ENCODE measurements at places on chromosomes 7 and 10. TPM values are rescaled to one million over a fixed set of nuclear protein-coding genes. Genes with fewer than 3 reads are reported as not detected.

BMPER gene
- total RNA-seq = 0.20 TPM

DNA sequence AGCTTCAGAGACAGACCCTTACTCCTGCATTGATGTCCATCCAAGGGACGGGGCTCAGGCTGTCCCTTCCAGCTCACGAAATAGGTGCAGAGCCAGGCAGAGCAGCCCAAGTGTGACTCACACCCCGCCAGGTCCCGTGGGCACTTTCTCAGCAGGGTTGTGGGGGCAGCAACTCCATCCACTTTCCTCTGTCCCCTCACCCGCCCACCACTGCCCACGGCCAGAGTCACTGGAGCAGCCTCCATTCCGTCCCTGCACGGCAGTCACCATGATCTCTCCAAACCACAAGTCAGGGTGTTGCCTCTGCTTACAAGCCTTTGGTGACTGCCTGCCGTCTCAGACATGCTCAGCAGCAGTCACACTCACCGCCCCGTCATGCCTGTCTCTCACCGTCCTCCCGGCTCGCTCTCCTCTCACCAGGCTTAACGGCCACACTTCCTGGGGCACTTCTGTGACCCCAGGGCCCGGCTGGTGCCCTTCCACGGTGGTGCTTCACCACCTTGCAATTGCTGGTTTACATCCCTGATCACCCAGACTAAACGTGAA is 39.3 kb downstream of the CALML3 start:
- peak; percentile 89 for DNase-seq

LRMDA gene
- total RNA-seq = not detected

DNA sequence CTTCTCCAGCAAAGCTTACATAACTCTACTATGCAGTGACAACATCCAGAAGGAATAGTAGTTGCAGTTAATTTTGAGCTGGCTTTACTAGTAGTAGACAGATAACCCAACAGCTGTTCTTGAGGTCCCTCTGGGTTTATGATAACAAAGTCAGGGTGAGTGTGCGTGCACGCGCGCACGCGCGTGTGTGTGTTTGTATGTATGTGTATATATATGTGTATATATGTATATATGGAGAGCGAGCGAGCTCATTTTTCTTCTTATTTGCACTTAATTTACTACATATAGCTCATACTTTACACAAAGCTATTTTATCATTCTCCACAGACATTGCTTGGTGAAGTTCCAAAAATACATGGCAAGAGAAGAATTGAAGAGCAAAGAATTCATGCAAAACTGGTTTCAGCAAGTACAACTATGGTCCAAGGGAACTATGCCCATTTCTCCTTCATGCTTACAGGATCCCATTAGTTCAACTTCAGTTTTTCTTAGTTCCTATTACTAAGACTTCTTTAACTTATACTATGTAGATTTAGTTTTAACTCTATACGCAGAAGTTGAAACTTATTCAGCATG is 105.9 kb upstream of the TMEM168 start:
- DNase-seq = no peak

- no peak for DNase-seq
These were observed 213.7 kb downstream of the GRID1 start for GRCh38 chr10:86152911-86153310.

All from foreskin keratinocyte (primary cell).